Diencephalon (tissue), 1 donor: ENCODE measurements at places on chromosomes 2 and 18. TPM values are rescaled to one million over a fixed set of nuclear protein-coding genes. Genes with fewer than 3 reads are reported as not detected.

Gene CCDC195
- not detected for total RNA-seq

Gene ITPRIPL1
- 1.6 TPM for total RNA-seq

Gene TNFAIP6
- total RNA-seq = 1.2 TPM

Gene SULT1C4
- 15.5 TPM for total RNA-seq

Gene REG3A
- not detected for total RNA-seq

Gene TANC1
- total RNA-seq = 16.6 TPM

Gene GPR45
- total RNA-seq = 1.8 TPM

Gene SLC16A14
- total RNA-seq = 66.9 TPM

Gene ABCG8
- 1.2 TPM for total RNA-seq

Gene MROH2A
- under 0.01 TPM for total RNA-seq

Gene ICA1L
- 96.4 TPM for total RNA-seq

Gene ME2
- total RNA-seq = 109 TPM

Gene TSN
- 73.4 TPM for total RNA-seq

Gene DSC2
- 4.2 TPM for total RNA-seq

Gene TYMS
- total RNA-seq = 8.3 TPM

Gene C18orf54
- 9.2 TPM for total RNA-seq

Gene FAM110C
- total RNA-seq = 2.3 TPM

Gene LINC00305
- total RNA-seq = not detected

Gene HS6ST1
- 54.0 TPM for total RNA-seq

Gene HOXD12
- total RNA-seq = not detected

Gene TAF1B
- total RNA-seq = 45.2 TPM

Gene RGPD4
- 0.23 TPM for total RNA-seq

Gene ITGB6
- total RNA-seq = 0.92 TPM
